ENCODE measurements at places on chromosomes 1 and 21.

DNA sequence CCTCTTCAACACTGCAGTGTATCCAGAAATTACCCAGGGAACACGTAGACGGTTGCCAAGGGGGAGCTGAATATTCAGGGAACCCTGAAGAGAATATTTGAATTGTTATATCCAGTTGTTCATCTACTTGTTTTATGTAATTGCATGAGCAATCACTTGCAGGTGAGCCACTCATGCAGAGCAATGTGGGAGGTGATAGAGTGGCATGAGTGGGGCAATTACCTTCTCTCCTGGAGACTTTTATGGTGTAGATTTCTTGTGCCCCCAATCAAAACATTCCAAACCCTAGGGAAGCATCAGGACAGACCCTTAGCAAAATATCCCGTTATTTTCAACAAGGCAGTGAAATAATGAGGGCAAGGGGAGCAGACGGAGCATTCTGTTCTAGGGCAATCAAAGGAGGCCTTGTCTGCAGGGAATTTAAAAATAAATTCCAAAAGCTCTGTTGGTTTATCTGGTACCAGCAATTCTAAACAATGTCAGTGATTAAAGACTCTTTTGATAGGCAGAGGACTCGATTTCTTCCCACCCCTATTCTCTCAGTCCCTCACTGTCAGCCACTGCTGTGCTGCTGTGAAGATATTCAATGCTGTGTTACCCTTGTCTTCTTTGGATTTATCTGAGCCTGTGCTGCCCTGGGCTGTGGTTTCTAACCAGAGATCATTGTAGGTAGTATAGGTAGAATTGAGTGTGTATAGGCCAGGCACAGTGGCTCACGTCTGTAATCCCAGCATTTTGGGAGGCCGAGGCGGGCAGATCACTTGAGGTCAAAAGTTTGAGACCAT, 180.2 kb upstream of the MAP1LC3C start:
- DNase-seq = peak; percentile 49

- no peak for DNase-seq
Observed at GRCh38 chr1:205237526-205238484, 10.1 kb downstream of the TMCC2 start.

DNA sequence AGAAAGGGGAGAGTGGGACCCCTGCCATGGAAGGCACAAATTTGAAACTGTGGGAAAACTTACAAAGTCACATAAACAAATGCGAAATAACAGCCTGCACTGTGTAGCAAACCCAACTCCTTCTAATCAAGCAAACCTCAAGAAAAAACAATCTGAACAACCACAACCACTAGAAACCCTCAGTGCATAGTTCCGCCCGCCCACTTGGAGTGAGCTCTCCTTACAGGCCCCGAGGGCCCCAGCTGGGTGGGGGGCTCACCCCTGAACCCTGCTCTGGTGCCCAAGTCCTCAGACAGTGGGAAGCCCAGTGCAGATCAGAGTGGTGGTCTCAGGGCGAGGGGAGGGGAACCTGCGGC, 931 bp upstream of the MXRA8 start:
- no peak for DNase-seq

- DNase-seq = no peak
Observed at GRCh38 chr1:248590055-248590454, 7.4 kb downstream of the OR2T10 start.

GRCh38 chr1:204419064-204419403, 7.4 kb upstream of the PPP1R15B start:
- DNase-seq = no peak

GRCh38 chr1:53559854-53560580, 100.8 kb downstream of the DMRTB1 start:
- DNase-seq = no peak

- no peak for DNase-seq
Observed at GRCh38 chr1:47944561-47944960, 52.6 kb downstream of the TRABD2B start.

DNA sequence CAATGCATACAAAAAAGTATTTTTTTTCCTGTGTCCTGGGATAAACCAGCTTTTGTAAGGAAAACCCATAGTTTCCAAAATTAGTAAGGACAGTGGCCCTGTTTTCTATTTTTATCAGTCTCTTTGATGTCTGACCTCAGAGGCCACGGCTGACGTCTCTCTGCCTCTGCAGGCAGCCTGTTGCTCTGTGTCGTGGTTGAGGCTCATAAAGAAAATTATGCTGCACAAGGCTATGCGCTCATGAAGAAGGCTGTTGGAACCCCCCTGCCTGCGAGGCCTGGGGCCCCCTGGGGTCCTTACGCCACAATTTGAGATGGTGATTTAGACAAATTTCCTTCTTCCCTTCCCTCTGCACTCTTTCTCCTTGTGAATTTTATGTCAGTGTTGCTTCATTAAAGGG, 48.9 kb downstream of the AGPAT3 start:
- no peak for DNase-seq

DNA sequence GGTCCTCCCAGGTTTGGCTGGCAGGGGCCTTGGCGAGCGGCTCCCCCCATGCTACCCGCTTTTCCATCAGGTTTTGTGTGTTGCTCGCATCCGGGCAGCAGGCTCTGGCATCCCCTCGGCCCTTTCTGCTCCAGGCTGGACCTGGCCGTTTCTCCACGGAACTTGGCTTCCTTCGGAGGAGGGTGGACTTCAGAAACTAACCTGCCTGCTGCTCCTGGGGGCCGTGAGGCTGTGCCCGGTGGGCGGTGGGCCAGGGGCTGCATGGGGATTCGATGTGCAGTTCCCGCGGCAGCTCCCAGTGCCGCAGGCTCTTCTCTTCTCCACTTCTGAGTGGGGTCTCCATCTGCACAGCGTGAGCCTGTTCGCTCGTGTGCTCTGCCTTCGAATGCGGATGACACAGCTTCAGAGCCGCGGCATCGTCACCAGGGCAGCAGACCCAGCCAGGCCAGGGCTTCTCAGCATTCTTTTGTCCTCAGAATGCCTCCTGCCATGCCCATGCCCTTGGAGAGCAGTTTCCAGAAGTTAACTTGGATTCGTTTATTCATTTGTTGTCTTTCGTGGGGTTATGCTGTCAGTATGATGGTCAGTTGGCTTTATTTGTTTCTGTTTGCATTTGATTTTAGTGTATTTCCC, 36.4 kb downstream of the PRKCZ start:
- no peak for DNase-seq

DNA sequence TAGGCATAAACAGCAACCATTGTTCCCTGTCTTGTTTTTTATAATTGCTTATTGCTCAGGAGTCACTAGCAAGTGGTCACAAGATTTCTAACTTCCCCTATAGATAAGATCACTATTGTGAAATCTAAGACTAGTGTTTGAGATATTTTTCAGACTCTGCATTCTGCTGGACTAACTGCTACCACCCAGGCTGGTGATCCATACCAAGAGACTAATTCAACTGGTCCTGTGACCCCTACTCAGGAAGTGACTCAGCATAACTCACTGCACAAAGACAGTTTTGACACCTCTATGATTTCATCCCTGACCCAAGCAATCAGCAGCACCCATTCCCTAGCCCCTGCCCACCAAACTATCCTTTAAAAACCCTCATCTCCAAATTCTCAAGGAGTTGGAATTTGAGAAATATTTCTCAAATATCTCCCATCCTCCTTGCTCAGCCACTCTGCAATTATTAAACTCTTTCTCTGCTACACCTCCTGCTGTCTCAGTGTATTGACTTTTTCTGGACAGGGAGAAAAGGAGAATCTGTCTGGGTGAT, 52.7 kb downstream of the TRIM33 start:
- DNase-seq = no peak

DNA sequence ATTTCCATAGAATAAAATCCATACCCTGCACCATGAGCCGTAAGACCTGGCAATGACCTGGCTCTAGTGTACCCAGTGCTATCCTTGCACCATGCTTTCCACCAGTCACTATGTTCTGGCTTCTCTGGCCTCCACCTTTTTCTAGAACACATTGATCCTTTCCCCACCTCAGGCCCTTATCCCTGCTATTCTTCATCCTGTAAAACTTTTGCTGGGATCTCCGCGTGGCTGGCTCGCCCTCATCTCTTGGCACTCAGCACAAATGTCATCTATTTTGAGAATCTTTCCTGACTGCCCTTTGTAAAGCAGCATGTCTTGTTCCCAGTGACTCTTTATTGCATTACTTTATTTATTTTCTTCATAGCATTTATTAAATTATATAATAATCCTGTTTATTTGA, 169.8 kb upstream of the B3GALT2 start:
- DNase-seq = no peak

DNA sequence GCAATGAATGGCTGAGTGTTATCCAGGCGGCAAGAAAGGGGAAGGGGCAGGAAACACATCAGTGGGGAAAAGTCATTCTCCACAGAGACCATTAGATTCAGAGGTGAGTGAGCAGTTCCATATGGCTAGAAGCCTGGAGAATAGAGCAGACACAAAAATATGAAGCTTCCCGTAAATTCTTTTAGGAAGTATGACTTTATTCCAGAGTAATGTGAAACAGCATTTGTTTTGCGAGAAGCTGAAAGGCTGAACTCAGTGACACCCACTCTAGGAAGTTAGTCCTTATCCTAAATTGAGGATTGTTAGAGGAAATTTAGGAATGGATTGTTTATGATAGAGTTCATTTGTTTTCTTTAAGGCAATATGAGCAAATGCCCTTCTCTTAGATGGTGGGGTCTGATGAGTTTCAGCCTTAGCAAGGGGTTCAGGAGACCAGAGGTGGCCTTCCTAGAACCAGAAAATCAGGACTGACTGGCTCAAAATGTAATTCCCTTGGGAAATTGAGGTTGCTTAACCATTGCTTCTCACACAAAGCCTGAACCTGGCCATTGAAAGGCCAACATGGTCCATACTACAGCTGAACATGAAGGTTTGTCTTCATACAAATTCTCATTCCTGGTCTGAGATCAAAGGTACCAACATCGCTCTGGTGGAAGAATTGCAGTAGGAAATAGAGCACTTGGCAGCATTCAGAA, 167.5 kb downstream of the TPR start:
- no peak for DNase-seq

- DNase-seq = no peak
Observed at GRCh38 chr1:147760481-147761260, at the start of gene GJA5. Gene GJA5, minus strand, starts transcription at chr1:147760602. Its CDS starts 1,364 bp downstream, at chr1:147759238.

DNA sequence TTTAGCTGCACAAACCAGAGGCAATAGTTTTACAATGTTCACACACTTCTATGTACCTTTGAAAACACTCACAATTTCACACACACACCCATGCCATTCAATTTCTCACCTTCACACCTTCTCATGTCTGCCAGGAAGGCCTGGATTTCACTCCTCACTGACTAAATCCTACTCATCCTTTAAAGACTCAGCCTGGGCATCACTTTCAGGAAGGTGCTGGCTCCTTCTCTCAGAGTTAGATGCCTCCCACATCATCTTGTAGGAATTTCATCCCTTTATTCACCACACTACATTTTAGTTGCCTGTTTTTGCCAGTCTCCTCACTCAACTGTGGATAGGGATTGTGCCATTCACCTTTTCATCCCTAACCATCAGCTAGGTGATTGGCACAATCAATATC, 2.3 kb downstream of the IL20 start:
- DNase-seq = no peak

DNA sequence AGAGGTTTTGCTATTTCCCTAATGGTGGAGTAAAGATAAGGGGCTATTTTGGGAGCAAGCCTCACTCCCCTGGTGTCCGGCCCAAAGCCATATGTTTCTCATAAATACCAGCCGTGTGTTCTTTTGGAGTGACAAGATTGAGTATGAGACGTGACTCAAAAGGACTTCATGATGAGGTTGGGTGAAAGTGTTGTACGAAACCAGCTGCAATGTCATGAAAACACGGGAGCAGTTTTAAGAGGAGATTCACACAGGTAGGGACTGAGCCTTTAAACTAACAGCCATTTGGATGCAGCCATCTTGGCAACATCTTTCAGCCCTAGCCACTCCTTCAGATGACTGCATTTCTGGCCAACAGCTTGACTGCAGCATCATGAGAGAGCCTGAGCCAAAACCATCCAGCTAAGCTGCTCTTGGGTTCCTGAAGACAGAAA, 532.3 kb upstream of the USP24 start:
- no peak for DNase-seq

- no peak for DNase-seq
Observed at GRCh38 chr1:41870076-41870562, 48.6 kb downstream of the HIVEP3 start.

- DNase-seq = no peak
Observed at GRCh38 chr1:14939527-14940284, 213.8 kb upstream of the TMEM51 start.

GRCh38 chr1:63915121-63915520, 141.3 kb downstream of the ROR1 start:
- DNase-seq = no peak

DNA sequence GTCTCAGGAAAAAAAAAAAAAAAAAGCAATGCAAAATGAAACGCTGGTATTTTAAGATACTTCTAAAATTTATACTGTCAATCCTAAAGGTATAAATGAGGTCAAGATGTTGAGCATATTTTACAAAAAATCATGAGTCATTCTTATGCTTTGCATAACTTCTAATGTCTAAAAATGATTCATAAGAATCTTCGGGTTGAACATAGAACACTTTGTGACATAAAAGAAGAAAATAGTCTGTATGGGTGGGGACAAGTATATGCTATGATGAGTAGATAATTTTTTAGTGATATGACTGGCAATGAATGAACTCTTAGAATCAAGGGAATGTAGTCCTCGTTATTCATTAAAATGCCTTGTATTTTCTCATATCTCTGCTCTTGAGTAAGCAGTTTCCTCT, 416.9 kb upstream of the USP24 start:
- no peak for DNase-seq

GRCh38 chr1:204883405-204883804, 12.7 kb downstream of the NFASC start:
- DNase-seq = no peak

DNA sequence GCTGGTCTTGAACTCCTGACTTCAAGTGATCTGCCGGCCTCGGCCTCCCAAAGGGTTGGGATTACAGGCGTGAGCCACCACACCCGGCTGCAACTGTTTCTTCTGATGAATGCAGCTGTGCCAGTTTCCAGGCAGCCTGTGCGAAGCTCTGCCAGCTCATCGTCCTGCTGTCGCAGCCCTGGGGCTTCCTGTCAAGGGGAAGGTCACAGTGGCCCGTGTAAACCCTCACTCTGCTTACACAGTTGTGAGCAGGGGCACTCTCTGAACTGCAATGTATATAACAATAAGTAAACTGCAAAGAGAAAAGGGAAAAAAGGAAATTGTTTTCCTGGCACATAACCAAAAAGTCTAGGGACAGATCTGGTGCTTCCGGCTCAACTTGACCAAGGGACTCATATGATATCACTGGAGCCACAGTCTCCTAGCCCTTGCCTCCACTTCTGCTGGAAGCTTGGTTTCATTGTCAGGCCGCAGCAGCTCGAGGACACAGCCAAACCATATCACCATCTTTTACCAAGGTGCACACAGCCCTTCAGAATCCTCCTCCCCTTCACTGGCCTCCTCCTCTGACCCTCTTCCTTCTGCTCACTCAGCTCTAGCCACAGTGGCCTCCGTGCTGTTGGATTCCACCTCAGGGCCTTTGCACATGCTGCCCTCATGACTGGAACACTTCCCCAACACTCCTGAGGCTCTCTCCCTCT, 22.8 kb upstream of the LBR start:
- DNase-seq = no peak

GRCh38 chr21:35995522-35996088, 64.7 kb downstream of the SETD4 start:
- DNase-seq = no peak

- no peak for DNase-seq
Observed at GRCh38 chr1:77322061-77322900, 40.5 kb downstream of the AK5 start.

Measured in NCI-H1436 (cell line).